ENCODE measurements at places on chromosomes 7 and 10.

DNA sequence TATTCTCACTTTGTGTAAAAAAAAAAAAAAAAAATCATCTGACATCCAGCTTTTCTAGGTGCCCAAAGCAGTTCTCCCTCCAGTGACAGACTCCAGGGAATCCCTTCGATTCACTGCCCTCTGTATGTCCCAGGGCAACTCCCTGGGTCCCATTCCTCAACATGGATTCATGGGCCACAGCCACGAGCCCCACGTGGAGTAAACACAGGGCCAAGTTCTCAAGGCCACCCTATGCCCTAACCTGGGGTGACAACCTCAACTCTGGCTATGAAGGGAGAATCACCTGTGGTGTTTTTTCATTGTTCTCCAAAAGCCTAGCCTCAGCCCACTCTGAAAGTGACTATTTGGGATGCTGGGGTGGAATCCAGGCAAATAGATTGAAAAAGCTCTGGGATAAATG is 3.4 kb downstream of the BNIP3 start:
- no peak for DNase-seq

DNA sequence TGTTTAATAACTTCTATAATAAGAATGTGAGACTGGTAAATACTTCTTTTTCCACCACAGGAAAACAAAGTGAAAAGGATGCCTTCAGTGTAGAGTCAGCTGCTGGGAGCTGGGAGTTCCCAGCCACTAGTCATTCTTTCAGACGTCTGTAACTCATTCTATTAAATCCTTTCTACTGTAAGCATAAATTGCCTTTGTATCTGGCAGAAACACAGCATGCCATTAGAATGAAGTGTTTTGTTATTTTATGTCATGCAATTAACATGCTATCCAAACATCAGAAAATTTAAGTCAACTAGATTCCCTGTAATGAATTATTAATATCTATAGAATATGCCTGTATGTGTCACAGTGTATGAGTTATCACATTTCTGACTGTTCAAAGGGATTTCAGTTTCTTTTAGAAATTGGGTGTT is 14.3 kb downstream of the BPGM start:
- DNase-seq = no peak

DNA sequence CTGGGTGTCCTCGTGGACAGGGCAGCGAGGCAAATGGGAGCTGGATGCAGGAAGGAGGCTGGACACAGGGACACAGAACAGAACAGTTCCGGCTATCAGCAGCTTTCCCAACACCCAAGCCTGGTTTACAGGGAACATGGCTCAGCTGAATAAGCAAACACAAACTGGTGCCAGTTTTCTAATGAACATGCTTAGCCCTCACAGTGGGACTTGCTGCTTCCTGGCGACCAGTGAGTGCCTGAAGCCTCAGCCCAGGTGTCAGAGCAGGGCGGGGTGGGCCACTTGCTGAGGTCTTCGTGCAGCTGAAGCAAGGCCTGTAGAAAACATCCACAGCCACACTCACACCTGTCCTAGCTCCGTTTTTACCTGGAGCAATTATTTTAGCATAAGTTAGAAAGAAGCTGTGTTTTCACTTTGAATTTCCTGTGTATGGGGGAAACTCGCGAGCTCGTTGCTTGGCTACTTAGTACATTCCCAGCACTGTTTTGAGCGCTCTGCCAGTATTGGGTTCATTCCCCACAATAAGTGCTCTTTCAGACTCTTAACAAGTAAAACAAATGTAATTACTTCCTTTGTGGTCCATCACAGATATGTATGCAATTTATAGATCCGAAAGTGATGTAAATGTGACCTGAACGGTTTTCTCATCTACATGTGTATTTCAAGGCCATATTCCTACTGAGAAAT is 261.2 kb upstream of the SHH start:
- no peak for DNase-seq

- DNase-seq = no peak
These were observed 16.0 kb downstream of the TWIST1 start for GRCh38 chr7:19101472-19101871.

- no peak for DNase-seq
These were observed 144.4 kb upstream of the CDCA7L start for GRCh38 chr7:22090107-22090506.

DNA sequence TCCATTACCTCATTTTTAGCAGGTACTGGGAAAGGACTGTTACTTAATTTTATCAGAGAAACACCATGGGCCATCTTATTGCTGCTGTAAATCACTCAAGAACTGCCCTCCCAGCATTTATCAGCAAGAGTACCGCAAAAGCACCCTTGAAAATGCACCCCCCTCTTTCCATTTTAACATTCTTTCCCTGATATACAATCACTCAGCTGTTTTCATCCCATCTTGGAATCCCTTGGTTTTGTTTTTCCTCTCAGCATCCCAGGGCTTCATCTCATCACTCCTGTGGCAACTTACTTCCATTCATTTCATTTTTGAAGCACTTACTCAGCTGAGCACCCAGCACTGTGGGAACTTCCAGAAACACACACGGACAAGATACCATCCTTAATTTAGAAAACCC is 36.5 kb downstream of the RAPGEF5 start:
- DNase-seq = no peak

DNA sequence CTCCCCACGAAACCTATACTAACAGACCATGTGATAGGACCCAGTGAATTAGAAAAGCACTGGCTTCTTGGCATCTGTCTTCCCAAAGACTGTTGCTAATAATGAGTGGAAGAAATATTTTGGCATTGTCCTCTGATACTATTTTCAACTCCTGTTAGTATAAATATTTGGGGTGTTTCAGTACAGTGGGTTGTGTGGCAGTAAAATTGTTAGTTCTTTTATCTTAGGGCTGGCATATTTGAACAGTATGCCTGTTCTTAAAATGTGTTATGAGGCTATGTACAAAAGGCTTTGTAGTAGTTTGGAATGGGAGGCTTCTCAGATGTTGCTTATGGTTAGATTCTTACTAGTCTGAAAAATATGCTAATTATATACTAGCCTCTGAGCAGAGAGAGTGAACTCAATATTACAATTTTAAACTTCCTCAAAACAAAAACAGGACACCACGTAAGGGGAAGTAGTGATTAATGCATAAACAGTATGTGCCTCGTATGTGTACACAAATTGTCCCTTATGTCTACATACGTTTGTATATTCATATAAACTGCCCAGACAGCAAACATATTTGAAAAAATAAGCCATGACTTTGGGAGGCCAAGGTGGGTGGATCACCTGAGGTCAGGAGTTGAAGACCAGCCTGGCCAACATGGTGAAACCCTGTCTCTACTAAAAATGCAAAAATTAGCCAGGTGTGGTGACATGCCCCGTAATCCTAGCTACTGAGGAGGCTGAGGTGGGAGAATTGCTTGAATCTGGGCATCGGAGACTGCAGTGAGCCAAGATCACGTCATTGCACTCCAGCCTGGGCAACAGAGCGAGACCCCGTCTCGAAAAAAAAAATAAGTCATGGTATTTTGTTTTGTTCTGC is 115.4 kb downstream of the ARID5B start:
- DNase-seq = no peak

DNA sequence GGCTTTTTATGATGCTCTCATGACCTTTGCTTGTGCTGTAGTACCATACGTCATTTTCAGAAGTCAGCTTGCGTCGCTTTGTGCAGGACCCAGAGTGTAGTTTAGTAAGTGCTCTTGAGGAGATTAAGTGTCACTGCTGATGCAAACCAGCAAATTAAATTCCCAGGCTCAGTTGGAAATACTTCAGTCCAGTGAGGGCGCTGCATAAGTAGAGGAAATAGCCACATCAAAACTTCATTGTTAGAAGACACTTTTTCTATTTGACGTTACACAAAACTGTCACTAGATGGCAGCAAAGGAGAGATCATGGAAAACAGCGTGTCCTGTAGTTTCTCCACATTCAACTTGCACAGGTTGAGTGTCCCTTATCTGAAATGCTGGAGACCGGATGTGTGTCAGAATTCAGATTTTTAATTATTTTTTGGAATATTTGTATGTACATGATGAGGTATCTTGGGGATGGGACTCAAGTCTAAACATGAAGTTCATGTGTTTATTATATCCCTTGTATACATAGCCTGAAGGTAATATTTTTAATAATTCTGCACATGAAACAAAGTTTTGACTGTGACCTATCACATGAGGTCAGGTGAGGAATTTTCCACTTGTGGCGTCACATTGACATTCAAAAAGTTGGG is 7.9 kb downstream of the ZNF22 start:
- no peak for DNase-seq

- DNase-seq = no peak
These were observed 3.8 kb upstream of the GTF2I start for GRCh38 chr7:74653686-74654181.

DNA sequence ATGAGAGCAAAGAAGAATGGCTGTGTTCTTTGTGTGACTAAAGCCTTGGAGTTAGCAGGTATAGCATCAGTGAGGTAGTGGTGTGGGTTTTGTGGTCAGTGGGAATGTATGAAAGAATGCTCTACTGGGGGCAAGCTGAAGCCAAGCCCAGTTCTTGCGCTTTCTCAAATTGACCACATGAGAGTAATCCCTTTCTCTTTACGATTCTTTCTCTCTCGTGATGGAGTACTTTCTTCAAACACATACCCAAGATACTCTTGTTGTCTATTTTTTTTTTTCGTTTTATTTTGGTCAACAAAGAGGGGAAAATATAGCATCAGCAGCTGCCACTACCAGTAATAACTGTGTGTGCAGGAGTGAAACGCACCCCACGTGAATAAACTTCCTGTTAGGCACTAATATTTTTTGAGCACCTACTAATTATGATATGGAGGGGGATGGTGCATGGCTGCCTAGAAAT is 8.4 kb upstream of the PANK1 start:
- no peak for DNase-seq

GRCh38 chr10:116427671-116428070 is at the start of gene PNLIPRP3:
Gene PNLIPRP3, plus strand, starts transcription at chr10:116427847. Its CDS starts 166 bp downstream, at chr10:116428013.
- no peak for DNase-seq

GRCh38 chr10:71727738-71728737 is 8.5 kb upstream of the C10orf105 start:
- peak; percentile 61 for DNase-seq

DNA sequence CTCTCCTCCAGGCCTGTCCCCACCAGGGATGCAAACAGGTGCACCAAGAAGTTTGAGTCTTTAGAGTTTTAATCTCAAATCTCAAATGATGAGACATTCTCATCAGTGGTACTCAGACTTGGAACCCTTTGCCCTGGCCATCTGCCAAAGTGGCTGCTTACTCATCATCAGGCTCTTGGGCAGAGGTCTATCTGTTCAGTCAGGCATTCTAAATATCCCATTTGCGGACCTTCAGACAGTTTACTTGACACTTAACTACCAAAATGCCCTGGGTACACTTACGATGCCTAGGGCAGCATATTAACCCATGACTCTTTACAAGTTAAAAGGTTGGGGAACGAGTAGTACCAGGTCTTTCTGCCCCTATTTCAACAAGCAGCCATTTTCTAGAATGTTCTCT is 61.2 kb upstream of the YAE1 start:
- DNase-seq = no peak

DNA sequence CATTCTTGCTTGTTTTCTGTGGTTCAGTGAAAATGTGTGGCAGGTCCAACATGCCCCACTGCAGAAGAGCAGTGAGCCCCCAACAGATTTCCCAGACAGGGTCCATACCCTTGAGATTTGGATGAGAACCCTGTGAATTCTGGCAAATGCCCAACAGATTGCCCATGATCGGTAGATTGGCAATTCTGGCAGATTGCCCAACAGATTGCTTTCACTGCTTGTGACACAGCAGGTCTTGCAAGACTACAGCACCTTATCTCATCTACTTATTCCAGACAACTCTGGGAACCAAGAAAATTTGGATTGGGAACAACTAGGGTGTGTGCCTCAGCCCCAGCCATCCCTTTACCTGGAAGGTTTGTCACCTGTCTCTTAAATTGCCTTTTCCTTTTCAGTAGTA is 143.7 kb upstream of the COL1A2 start:
- DNase-seq = no peak

DNA sequence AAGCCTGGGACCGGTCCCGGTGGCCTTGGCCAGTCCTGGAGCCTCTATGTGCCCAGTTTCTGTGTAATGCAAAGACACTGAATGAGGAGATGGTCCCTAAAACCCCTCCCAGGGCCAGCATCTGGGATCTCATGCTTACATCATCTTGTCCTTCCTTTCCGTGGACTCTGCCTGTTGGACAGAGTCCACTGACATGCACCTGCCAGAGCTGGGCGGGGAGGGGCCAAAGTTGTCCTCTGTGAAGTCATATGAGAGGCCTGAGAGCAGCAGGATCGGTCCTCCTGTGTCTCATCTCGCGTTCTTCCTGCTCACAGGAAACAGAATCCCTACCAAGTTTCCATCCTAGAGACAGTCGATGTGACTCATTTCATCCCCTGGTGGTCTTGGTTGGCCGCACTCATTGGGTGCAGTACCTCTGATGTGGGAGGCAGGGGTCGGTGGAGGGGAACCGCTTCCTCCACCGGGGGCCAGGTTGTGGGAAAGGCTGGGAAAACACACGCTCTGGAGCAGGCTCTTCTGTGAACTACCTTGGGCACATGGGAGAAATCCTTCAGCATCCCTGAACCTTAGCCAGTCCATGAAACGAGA is 389.6 kb upstream of the PODXL start:
- no peak for DNase-seq

DNA sequence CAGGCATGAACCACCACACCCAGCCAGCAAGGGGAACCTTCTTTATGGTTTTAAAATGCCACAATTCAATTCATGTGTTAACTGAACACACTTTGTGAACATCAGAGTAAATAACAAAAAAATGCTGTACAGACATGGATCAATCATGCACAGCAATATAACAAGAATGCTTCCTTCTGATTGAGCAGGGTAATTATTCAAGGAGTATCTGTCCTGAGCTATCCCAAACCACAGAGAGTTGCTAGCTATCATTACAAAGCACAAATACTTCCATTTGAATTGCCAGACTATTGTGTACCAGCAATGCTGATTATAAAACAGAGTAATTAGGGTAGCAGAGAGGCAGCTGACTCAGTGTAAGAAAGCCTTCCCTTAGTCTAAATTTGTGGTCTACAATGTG is 11.3 kb upstream of the RHOBTB1 start:
- no peak for DNase-seq

DNA sequence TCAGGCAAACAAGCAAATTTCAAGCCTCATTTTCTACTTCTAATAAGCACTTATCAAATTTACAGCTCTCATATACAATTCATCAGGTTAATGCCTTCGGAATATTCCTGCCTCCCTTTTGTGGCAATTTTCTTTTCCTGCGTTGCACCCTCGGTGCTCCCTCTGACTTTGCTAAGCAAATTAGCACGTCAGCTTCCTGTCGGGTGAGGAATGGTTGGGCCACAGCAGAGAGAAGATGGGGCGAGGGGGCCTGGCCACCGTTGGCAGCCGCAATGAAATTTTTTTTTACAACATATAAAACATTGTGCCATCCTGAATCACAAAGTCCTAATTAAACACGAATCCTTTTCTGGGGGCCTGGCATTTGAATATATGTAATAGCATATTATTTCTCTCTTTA is 28.1 kb downstream of the ELFN1 start:
- DNase-seq = peak; percentile 23

- DNase-seq = no peak
These were observed 205.9 kb downstream of the MBL2 start for GRCh38 chr10:52566471-52567246.
